Kidney (tissue), 22 donors: ENCODE measurements at places on chromosomes 7 and 10. TPM values are rescaled to one million over a fixed set of nuclear protein-coding genes. Genes with fewer than 3 reads are reported as not detected.

ELN gene
- polyA plus RNA-seq, result 14.9 TPM

ARHGEF5 gene
- 15.2 TPM for polyA plus RNA-seq

NPY4R2 gene
- polyA plus RNA-seq, result not detected

NMT2 gene
- polyA plus RNA-seq, result 11.7 TPM

DNA sequence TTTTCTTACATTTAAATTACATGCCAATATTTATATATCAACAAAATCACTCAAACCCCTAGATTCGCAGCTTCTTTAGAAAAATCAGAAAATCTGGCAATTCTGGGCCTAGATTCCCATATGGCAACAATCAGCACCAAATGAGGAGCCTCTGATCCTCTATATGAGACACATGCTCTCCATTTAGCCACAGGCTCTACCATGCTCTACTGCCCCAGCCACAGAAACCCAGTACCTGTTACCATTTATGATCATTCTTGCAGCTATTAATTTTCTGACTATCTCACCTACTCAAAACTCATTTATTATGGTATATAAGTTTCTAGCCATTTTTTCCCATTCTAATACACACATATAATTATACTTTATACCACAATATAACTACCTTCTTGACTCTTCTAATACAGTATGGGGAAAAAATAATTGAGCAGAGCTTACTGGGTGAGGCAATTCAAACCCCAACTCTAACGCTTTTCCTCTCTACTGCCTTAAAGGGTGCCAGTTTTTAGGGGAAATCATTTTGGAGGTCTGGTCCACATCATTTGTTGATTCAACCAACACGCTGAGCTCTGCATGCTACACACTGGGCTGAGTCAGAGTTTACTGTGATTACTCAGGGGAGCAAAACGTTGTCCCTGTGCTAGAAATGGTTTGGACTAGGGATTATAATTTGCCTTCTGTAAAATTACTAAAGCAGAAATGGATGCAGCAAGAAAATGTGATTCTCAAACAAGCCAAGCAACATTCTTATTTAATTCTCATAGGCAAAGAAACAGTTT, 11.6 kb downstream of the PDLIM1 start:
- DNase-seq, result no peak

DNA sequence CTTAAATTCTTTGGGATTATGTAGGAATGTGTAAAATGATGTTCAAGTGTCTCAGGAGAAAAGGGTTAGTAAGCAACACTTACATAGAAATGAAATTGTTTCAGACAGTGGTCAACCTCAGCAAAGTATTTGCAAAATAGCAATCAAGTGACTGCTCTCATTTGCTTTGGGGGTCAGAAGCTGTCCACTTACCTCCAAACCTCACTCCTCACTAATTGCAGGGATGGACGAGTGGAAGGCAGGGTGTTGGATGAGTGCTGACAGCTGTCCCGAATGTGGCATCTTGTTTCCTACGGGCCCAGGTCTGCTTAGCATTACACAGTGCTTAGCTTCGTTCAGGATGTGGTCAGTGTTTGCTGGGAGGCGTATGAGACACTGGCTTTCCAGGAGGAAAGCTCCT, 437.0 kb downstream of the SUGCT start:
- no peak for DNase-seq

DNA sequence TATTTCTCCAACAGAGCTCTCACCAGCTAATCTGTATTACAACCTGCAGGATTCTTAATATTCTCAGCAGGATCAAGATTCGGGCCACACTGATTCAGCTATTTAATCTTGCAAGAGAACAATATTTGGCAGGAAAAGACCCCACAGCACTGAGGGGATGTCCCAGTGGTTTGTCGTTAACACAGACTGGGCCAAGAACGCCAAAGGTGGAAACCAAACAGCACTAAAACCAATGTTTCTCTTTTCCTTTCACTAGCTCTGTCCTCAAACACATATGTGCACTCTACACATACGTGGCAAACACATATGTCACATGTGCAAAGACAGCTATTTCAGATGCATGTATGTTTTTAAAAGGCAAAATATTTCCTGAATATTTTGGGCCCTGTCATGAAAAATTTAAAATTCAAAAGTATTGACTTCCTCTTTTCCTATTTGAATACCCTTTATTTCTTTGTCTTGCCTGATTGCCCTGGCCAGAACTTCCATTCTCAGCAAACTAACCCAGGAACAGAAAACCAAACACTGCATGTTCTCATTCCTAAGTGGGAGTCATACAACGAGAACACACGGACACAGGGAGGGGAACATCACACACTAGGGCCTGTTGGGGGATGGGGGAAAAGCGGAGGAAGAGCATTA, 51.7 kb upstream of the NEBL start:
- DNase-seq, result no peak

DNA sequence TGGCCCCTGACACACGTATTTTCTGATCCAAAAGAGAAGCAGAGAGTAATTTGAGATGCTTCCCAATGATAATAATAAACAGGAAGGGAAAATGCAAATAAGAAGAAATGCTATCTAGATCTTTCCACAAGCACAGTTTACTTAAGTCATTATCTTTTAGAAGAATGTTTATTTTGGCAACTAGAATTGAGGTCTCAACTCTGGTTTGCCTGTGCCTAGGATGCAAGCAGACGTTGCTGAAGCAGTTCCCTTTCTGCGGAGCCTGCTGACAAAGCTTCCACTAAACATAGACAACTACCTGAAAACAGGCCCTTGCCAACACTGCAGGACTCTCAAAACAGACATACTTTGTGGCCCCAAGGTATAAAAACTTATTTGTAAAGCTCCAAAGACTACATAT, 315.8 kb upstream of the POM121L12 start:
- DNase-seq, result peak; percentile 8

DNA sequence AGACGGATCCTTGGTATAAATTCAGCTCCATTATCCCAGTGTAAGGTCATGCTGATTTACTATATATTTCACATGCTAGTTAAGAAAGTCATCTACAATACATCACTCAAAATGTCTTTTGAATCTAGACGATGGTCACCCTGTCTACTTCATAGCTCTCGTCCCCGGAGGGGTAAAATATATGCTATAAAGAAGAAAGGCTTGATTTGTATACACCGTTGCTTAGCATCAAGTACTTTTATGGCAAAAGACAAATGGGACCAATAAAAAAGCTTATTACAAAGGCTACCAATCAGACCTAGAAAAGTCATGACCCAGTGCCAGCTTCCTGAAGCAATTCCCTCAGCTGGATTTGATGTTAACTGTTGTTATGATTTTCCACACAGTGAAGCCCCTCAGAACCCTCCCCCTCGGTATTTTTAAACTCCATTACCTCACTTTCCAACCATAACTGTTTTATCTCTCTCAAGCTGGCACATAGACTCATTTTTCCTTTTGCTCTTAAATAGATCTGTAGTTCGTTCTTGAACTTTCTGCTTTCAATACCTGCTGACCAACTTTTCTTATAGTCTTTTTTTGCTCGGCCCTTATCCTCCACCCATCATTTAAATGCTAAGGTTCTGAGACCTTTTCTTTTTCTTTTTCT, 104.9 kb downstream of the DOCK4 start:
- DNase-seq, result no peak

DNA sequence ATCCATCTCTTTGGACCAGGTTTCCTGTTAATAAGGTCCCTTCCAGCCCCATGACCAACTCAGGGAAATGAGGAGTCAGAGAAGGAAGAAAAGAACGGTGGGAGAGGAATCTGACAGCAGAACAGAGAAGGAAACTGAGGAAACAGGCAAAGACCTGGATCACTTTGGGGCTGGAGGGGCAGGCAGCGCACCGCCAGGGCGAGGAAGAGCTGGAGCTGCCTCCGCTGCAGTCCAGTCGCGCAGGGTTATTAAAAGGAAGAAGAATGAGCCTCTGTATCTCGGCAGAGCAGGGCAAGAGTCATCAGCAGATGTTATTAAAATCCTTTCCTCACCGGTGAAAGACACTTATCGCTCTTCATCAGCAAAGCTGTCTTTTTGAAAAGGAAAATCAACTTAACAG, 37.7 kb upstream of the R3HCC1L start:
- DNase-seq, result no peak

DNA sequence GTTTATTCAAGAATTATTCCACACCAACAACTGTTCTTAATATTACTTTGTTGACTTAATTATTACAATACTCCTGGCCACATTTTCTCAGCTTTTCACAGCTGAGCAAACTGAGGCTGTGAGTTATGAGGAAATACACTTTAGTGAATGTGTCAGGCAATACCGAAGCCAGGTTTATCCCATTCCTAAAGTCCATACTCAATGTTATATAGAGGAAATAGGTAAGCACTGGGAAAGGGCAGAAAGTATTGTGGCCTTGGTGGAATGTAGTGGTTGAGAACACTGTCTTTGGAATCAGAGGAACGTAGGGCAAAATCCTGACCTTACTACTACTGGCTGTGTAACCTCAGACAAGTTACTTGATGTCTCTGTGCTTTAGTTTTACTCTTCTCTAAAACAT, 110.8 kb downstream of the CD36 start:
- DNase-seq, result no peak

DNA sequence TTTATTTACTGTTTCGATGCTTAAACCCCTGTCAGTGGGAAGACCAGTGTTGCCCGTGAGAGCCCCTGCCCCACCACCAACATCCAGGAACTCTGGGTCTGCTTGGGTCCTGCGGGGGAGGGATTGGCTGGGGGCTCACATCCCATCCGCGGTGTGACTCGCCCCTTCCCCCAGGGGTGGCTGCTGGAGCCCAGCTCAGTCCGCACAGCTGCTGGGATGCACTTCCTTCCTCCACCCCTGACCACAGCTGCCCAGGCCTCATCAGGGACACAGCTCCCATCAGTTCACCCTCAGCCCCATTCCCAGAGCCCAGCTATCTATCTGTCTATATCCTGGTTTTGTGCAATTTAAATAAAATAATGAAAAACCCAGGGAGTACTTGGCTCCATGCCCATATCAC, 54.5 kb downstream of the JAKMIP3 start:
- DNase-seq, result no peak

DNA sequence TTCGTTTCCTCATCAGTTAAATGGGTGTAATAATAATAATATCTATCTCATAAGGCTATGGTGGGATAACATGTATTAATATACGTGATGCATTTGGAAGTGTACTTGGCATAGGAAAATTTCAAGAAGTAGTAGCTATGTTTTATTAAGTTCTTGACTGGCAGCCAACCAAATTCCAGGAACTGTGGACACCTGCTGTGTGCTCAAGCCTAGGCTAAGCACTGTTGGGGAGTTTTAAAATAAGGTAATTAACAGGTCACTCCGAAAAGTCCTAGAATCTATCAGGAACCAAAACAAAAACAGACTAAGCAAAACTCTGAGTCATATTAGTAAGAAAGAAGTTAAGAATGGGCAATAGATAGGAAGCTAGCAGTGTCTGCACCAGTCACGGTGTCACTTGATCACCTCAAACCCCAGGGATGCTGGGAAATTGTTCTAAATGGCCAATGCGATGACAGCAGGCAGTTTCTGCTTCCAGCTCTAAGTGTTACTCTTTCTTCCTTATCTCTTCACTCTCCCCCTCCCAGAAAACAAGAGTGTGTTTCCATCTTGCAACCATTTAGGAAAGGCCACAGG, 92.0 kb upstream of the GDF10 start:
- DNase-seq, result no peak

DNA sequence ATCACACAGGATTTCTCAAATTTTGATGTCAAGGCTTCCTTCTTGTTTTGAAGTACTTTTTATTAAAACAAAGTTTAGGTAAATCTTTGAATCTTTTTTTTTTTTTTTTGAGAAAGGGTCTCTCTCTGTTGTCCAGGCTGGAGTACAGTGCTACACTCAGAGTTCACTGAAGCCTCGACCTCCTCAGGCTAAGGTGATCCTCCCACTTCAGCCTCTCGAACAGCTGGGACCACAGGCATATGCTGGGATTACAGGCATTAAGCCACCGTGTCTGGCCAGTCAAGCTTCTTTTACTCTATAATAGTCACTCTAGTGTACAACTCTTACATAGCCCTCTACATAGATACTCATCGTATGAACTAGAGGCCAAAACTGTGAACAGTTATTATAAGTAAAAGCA, 3.4 kb downstream of the RUFY2 start:
- DNase-seq, result no peak

DNA sequence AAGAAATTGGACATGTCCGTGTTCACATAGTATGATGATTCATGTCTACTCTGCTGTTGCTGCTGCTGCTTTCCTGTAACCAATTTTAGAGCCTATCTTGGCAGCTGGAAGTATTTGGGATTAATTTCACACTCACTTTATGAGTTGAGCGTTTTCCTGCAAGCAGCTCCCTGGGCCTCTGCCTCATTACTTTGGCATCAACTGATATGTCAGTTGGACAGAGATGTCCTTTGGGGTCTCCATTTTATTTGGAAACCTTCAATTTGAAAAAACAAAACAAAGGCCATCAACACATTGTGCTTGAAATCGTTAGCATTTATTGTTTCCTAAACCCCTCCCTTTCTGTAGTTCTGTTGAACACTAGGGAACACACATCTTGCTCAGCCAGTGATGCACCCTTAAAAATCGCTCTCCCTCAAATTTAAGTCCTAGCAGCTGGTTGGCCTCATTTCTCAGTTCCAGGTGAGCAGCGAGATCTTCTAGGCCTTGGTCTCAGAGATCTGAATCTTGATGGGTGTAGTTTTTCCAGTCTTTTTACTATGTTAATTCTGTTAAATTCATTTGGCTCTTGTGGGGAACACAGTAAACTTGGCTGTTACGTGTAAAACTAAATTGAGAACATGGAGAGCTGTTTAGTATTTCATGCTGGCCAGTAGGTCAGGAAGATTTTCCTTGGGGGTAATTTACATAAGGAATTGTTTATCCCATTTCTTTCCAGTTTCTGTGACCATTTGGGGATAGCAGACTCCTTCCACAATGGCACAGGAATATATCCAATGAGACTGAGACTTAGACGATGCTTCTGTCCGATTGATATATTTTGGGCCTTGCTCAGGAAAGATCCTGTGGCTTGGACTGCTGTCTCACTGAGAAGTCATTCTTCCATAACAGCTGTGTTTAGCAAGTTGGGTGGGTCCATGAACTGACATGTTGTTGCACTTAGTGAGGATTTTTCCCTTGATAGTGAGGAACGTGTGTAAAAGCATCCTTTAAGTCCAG, 371.6 kb downstream of the BBS9 start:
- DNase-seq, result no peak

- no peak for DNase-seq
Observed at GRCh38 chr10:27399871-27400270, 104.2 kb upstream of the RAB18 start.

DNA sequence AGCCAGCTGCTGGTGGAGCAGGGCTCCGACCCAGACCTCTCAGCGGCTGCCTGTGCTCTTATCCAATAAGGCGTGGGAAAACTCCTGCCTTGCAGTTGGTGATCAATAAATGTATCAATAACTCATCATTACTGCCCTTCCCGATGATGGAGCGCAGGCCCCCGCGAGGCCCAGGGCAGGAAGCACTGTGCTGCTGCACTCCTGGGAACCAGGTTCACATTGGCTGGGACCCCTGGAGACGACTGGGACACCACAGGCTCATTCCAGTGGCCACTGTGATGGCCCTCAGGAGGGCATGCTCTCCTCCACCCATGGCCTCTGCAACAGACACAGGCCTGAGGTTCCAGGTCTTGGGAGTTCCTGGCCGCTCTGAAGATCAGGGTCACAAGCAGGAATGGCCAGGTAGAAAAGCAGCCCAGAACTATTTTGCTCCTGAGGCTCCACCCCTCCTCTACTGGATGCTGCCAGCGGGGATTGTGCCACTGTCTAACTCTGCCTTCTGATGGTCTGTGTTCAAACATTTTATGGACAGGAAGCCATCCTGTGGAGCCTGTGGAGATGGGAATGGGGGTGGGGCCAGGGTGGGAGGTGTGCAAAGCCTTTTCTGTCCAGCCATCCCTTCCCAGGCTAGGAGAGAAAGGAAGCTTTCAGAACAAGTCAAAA, 287.4 kb upstream of the ZMIZ1 start:
- DNase-seq, result no peak

GRCh38 chr10:71755179-71755879, 18.0 kb downstream of the VSIR start:
- peak; percentile 68 for DNase-seq

GRCh38 chr7:50185208-50185607, 92.2 kb upstream of the ZPBP start:
- peak; percentile 65 for DNase-seq
